Femur (tissue), 1 donor: ENCODE measurements at places on chromosomes 5 and 9.
A peak's percentile ranks its signal among the peaks of the same experiment; 100 is the strongest.

GRCh38 chr5:88686726-88687125 lies 196.3 kb downstream of the MEF2C start:
- no peak for DNase-seq

DNA sequence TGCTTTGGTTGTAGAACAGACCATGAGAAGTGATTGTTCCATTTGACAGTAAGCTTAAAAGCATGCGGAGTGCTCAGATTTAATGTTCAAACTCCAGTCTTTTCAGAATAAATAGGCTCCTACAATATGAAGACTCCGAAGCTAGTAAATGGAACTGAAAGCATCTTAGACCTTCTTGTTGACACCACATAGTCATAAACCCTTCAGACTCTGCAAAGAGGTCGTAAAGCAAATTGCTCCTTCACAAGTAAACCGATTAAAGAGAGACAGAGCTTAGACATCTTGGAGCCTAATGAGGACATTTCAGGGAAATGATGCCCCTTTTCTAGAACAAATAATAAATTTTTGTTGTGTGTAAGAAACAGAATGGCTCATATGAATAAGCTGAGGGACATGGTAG lies 511.0 kb upstream of the RIOK2 start:
- no peak for DNase-seq

- DNase-seq: no peak
Measured at GRCh38 chr5:115068239-115069086, 101.2 kb downstream of the TRIM36 start.

DNA sequence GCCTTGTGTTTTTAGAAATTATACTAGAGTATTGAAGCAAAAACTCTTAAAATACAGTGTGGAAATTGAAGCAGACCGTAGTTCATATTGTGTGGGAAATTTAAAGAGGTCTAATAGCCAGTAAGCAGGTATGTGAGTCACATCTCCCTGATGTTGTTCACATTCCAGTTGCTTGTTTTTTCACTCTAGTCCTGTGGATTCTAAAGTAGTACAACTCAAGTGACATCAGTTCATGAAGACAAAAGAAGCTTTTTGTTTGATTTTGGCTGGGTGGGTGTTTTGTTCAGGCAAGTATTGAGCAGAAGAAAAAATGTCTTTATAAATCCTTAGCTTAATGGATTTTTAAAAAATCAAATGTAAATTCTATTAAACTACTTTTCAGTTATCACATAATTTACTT lies 216.2 kb downstream of the MAN2A1 start:
- no peak for DNase-seq

GRCh38 chr5:16799796-16800195 lies 136.3 kb downstream of the MYO10 start:
- no peak for DNase-seq

GRCh38 chr9:120294003-120294402 lies 286.0 kb downstream of the CDK5RAP2 start:
- no peak for DNase-seq

DNA sequence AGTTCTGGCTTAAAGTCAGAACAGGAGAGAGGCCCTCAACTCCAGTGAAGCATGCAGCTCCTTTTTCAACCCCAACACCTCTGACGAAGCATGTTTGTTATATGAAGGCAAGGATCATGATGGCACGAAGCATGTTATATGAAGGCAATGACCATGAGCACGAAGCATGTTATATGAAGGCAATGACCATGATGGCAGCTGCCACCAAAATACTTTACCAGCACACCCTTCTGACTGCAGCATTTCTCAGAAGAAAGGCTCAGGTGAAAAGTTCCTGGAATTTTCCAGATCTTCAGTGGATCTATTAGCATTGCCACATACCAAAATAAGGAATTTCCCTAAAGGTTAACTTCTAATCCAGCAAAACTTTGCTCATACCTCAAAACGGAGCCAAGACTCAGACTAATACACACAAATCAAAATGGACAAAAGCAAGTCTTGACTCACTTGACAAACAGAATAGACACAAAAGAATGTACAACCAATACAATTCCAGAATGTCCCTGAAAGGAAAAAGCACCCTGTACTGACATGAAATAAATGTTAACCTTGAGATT lies 217.4 kb downstream of the FANCC start:
- DNase-seq: no peak

GRCh38 chr9:33249087-33249658 lies 9.2 kb downstream of the SPINK4 start:
- DNase-seq: no peak

DNA sequence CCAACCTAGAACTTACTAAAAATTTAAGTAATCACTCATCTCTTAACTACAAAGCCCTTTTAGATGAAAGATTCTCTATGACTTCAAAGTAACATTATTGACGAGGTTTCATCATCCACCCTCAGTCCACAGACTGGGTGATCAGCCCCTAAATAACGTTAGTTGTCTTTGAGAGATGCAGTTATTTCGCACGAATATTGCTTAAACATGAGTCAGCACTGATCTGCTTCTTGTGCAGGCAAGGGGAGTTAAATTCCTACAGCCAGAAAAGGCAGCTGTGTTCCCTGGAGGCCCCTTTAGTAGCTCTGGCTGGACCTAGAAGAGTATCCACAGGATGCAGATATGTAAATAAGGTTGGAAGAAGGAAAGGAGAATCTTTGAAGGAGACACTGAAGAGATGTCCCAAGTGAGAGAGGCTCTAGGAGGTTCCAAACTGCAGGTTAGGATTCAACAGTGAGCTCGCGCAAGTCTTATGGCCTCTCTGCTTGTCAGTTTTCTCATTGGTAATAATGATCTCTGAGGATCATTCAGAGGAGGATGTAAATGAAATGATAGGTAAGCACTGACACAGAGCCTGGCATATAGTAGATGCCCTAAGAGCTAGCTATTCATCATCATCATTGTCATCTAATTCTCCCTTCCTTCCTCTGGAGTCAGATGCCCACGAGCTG lies 122.2 kb upstream of the MAN2A1 start:
- peak; percentile 70 for DNase-seq

GRCh38 chr9:86577420-86578333 lies 223.5 kb upstream of the TUT7 start:
- peak; percentile 33 for DNase-seq

DNA sequence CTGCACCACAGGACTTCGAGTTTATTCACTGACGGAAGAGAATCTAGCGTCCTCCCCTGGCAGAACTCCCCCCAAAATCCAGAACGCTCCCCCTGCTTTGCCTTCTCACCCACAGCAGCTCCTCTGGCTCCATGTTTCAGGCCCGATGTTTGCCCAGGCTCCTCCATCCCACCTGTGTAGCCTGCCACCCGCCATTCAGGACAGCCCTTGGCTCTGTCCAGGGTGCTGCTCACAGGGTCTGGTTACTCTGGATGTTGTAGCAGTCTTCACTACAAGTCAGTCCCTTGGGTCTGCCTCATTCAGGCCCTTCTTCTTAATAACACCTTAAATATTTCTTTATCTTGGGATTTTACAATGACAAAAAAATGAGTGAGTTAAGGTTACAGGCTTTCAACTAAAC lies 41.3 kb upstream of the SV2C start:
- DNase-seq: no peak

GRCh38 chr5:50968356-50969149 lies 302.1 kb downstream of the PARP8 start:
- DNase-seq: no peak

DNA sequence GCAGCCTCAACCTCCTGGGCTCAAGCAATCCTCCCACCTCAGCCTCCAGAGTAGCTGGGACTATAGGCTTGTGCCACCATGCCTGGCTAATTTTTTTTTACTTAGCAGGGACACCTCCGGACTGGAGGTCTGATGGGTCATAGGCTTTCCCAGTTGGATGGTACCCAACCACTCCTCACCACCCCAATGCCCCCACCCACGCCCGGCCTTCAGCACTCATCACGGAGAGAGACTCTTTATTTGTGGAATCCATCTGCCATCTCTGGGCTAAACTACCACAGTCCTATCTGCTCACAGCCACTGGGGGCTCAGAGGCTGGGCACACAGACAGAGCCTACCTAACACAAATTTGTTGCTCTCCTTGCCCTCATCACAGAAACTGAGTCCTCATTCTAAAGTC lies 58.3 kb upstream of the STXBP1 start:
- DNase-seq: no peak

GRCh38 chr9:137226338-137227053 lies 806 bp upstream of the RNF224 start:
- no peak for DNase-seq

DNA sequence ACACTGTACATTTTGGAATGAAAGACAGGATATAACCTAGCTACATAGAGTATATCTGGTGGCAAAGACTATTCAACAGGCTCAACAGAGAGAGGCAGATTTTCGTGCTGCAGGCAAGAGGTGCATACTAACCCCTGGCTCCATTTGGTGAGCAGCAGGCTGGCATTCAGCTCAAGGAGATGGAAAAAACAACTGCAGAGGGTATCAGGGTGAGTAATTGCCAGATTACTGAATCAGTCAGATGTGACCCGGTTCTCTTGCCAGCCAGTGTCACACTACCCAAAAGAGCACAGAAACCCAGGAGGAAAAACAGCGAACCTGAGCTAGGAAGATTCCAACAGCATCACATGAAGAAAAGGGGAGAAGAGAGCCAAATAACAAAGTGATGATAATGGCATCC lies 130.4 kb upstream of the PRLR start:
- no peak for DNase-seq

DNA sequence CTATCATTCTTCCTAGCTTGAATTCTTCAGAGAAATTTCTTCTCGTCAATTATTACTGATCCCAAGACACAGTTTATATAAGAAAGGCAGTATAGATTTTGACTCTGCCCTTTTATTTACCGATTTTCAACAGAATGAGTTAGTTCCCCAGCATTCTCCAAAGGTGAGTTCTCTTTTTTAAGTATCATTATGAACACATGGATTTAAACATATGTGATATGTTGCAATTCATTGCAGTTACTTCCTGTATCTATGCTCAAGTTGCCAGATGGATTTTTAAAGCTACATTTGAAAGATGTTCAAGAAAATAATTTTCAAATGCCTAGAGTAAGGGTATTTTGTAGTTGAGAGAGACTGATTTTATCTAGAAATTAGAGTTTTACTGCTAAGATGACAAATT lies 8.4 kb downstream of the WDR41 start:
- no peak for DNase-seq

DNA sequence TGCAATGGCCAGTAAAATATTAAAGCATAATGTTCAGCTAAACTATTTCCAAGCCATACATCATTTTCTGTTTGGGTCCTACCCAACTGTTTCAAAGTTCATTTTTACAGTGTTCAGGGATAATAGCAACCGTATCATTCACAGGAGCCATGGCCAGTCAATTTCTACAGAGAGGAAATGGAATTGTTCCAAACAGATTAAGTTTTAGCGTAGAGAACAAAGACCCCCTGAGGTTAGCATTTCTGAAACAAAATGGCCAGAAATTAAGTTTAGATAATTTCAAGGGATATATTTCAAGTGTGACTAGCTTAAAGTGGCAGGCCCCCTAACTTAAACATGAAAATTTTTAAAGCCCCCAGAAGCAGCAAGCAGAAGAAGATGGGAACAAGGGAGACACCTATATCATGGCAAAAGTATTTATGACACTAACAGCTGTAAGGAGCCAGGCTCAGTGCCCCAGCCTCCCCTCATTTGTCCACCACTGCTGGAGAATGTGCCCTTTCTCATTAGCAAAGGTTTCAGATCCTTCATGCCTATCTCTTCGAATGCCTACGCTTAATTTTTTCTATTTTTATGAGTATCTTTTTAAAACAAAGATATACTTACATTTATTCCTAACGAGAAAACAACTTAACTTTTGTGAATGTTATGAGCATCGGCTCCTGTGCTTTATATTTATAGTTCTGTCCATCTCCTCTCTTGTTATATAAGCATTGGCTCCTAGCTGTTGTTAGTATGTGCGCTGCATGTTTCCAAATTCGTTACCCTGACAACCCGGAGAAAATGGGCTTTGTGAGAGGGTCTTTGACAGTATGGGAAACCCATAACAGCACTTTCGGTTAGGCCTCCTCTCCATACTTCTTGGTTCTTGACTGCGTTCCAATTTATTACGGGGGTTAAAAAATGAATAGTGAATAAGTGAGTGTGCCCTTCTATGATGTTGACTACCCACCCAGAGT lies 116.3 kb downstream of the MED27 start:
- no peak for DNase-seq

DNA sequence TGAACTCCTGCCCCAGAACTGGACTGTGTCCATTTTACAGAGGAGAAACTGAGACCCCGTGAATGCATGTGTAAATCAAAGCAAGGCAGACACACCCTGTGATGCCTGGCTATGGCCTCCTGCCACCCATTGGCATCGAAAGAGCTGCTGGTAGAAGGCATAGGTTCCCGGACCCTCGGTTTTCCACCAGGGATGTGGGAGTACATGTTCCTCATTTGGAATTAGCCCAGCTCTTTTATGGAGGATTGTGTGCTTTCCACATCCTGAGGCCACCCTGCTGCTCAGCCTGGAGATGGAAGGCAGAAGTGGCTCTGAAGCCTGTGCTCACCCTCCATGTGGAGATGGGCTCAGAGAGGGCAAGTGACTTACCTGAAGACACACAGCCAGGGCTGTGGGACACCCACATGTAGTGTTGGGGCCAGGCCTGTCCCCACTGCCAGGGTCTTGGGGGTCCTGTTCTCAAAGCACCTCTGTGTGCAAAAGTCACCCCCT lies 2.8 kb downstream of the SUSD3 start:
- DNase-seq: peak; percentile 19

DNA sequence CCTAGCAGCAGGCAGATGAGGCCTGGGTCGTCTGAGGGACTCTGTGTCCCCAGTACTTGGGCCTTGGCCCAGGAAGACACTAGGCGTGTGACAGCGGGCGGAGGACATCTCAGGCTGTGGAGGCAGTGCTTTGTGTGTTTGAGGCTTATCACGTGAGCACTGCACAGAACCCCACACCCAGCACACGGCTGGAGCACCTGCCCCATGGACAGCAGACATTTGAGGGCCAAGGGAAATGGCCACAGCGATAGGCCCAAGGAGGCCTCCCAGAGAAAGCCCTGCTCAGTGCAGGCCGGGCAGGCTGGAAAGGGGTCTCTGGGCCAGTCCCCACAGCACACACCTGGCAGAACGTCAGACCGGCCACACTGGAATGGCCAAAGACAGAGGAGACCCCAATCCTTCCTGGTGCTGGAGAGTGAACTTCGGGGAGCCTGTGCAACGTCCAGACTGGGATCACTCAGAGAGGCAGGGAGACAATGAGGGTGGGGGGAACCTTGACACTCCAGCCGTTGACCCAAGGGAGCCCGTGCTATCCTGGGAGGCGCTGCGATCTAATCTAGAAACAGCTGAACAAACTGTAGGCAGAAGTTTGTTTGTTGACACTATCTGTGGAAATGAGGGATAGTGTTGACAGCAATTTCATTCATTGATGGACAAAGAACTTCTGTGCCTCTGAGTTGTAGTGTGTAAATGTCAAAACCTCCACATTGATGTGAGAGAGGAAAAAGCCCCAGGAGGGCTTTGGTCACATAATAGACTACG lies 19.6 kb upstream of the FLT4 start:
- no peak for DNase-seq

DNA sequence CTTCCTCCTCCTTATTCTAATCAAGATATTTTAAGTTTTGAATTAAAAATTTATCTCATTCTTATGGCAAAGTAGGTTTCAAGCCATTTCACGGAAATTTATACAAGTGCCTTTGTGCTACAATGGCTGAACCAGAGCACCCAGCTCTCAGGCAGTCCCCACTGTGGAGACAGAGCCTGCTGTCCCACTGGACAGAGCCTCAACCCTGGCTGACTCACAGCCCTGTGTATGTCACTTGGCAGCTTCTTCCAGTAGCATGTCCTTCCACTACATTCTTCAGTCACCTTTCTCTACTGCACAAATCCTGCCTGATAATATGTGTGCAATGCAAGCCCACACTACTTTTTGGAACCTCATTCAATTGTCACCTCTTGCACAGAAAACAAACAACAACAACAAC lies 253.1 kb downstream of the PDE4D start:
- DNase-seq: no peak
